ENCODE measurements at places on chromosomes 5 and 9. TPM values are rescaled to one million over a fixed set of nuclear protein-coding genes. Genes with fewer than 3 reads are reported as not detected.
A peak's percentile ranks its signal among the peaks of the same experiment; 100 is the strongest.

GRCh38 chr5:178130576-178131445, at the start of gene RMND5B:
Gene RMND5B, plus strand, starts transcription at chr5:178131014. Its CDS starts 7,106 bp downstream, at chr5:178138120.
- DNase-seq: peak; percentile 92

DNA sequence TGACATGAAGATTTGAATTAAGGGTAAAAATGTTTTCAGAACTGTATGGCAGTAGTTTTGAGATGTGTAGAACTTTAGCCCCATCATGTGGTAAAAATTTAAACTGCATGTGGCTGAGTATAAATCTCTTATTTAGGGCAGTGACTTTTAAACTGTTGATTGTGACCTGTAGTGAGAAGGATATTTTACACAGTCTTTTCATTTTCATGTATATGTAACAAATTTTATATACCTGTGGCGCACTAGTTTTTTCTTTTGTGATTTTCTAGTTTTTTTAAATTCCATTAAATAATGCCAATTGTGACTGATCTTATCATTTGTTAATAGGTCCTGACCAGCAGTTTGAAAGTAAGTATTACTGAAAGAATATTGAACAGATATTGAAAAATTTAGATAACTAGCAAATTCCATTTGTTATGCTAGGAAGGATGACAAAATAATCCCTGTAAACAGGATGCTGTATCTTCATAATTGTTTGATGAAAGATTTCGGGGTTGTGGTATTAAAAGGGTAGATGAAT, 47.2 kb downstream of the GPBP1 start:
- DNase-seq: peak; percentile 82

DNA sequence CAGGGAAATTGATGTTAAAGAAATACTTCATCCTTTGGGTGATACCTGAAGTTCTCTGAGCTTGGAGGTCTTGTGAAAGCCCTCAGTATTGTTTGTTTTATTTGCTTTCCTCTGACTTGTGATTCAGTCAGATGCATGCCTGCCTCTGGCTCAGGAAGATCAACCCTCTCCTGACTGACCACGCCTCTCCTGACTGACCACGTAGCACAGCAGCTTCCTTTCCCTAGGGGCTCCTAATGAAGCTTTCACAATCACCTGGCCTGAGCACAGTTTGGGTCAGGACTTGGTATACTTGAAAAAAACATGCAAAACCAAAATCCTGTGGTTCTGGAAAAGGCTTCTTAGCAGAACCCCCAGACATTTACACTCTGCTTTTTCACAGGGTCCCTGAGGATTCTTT, 3.8 kb downstream of the TGFBI start:
- DNase-seq: no peak

DNA sequence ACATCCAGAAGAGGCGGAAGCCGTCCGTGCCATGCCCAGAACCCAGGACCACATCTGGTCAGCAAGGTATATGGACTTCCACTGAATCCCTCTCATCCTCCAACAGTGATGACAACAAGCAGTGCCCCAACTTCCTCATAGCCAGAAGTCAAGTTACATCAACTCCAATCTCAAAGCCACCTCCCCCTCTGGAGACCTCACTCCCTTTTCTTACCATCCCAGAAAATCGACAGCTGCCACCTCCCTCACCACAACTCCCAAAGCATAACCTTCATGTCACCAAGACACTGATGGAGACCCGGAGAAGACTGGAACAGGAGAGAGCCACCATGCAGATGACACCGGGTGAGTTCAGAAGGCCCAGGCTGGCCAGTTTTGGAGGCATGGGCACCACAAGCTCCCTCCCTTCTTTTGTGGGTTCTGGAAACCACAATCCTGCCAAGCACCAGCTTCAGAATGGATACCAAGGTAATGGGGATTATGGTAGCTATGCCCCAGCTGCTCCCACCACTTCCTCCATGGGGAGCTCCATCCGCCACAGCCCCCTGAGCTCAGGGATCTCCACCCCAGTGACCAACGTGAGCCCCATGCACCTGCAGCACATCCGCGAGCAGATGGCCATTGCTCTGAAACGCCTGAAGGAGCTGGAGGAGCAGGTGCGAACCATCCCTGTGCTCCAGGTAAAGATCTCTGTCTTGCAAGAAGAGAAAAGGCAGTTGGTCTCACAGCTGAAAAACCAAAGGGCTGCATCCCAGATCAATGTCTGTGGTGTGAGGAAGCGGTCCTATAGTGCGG, 130.3 kb upstream of the DMRT1 start:
- no peak for DNase-seq

DNA sequence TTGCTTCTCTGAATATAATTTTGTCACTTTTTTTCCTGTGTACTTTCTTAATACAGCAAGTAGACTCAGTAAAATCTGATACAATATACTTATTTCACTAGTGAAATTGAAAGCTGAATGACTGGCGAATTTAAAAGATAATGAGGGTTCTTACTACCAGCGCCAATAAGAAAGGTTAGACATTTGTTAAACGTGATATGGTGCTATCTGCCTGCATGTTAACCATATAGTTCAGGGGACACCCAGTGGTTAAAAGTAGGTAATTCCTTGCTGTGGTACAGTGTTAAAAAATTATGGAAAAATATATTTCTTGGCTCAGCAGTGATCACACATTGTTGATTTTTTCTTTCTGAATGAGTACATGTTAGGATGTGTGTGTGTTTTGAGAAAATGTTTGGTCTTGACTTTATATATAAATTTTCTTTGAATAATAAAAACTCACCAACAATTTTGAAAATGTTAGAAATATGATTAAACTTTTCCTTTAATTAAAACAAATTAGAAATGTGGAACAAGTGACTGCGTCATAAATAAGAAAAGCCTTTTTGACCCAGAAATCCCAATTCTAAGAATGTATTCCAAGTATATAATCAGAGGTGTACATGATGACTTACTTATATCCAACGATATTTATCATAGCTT, 25.8 kb downstream of the CAST start:
- peak; percentile 43 for DNase-seq

DNA sequence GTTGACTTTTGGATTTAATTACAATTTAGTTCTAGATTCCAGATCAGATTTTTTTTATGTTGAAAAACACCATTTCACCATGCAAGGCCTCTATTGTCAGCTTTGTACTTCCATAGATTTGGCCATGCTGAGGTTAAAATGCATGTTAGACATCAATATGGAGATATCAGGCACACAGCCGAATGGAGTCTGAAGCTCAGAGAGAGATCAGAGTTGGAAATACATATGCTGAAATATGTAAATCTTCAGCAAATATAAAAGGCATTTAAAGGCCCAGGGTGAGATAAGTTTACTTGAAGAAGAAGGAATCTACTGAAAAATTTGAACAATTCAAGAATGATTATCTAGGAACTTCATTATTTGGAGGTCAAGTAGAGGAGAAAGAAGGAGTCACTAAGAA, 139.6 kb downstream of the CHSY3 start:
- no peak for DNase-seq

DNA sequence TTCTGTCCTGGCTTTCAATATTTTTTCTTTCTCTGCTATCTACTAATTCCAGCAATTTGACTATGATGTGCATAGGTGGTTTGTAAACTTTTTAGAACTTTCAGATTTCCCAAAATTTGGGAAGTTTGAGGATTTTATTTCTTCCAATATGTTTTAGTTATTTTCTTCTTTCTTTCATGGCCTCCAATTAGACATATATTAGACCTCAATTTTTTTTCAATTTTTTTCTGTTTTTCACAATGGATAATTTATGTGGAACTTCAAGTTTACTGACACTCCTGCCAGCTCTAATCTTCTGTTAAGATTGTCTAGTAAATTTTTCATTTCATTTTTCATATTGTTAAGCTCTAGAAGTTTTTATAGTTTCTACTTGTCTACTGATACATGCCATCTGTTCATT, 163.3 kb downstream of the SAXO1 start:
- DNase-seq: no peak

GRCh38 chr9:10242255-10242654, 370.5 kb downstream of the PTPRD start:
- no peak for DNase-seq

DNA sequence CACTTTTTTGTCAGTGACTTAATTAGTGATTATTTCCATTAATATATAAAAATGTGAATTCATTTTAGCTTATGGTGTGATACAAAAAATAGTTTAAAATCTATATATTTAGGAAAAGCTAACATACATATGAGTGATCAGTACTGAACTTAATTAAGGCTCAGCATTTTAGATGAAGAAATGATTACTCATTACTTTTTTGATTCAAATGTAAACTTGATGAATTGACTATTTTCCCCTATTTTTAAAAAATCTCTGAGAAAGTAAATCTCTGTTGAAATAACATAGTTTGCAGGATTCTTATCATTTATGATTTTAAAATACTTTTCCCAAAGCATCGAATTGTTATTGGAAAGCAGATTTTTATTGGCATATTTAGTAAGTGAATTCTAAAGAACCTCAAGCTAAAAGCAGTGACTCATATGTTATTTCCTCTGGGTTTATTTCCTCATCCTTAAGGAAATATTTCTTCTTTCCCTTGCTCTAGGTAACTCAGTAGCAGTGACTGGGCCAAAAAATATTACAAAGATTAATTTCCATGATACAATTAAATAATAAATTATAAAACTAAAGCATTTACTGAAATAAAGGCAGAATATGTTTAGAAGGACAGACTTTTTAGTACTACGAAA, 290.6 kb downstream of the FER start:
- DNase-seq: no peak

SLC6A19 gene
- not detected for polyA plus RNA-seq

KLF4 gene
- polyA plus RNA-seq: 244 TPM

MEIKIN gene
- polyA plus RNA-seq: not detected

FGF18 gene
- polyA plus RNA-seq: 0.07 TPM

SLC36A3 gene
- polyA plus RNA-seq: not detected

ORM2 gene
- not detected for polyA plus RNA-seq

Measured in B cell (primary cell).